ENCODE measurements at places on chromosomes 16 and 17.

DNA sequence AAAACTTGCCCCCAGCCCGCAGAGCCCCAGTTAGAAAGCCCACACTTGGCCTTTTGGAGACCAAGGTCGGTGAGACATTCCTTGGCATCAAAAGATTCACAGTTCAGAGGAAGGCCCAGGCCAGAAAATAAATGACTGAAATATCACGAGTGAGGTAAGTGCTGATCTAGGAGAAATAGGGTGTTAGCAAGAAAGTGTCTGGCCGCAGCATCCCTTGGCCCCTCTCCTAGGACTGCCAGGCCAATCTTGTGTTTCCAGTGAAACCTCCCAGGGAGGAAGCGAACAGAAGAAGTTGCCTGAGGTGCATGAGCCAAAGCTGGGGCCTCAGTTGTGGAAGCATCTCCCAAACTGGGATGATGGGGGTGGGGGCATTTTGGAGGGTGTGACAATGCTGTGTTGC lies 22.5 kb upstream of the NSMCE1 start:
- no peak for DNase-seq

GRCh38 chr16:2852731-2853507 lies 5.1 kb downstream of the PRSS22 start:
- DNase-seq = no peak

- DNase-seq = no peak
These were observed 804.5 kb upstream of the SOX9 start for GRCh38 chr17:71316176-71316897.

DNA sequence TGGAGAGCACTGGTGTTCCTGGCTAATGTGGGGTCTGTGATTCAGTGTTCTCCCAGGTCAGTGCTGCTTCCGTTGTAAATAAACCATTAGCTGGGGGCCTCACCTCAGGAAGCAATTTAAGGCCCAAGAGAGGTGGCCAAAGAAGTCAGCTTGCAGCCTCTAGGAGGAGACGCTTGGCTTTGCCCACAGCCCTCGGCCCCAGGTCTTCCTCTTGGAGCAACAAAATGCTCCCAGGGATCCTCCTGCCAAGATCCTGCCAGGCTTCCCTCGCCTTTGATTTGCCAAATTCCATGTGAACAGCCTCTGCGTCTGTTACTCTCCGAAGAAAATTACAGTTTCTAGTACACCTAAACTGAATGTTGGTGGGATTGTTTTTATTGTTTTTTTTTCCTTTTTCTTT lies 62.4 kb upstream of the TBX2 start:
- no peak for DNase-seq

GRCh38 chr17:69231521-69231920 lies 2.9 kb upstream of the ABCA10 start:
- DNase-seq = no peak
